ENCODE measurements at places on chromosomes 11 and 22.

DNA sequence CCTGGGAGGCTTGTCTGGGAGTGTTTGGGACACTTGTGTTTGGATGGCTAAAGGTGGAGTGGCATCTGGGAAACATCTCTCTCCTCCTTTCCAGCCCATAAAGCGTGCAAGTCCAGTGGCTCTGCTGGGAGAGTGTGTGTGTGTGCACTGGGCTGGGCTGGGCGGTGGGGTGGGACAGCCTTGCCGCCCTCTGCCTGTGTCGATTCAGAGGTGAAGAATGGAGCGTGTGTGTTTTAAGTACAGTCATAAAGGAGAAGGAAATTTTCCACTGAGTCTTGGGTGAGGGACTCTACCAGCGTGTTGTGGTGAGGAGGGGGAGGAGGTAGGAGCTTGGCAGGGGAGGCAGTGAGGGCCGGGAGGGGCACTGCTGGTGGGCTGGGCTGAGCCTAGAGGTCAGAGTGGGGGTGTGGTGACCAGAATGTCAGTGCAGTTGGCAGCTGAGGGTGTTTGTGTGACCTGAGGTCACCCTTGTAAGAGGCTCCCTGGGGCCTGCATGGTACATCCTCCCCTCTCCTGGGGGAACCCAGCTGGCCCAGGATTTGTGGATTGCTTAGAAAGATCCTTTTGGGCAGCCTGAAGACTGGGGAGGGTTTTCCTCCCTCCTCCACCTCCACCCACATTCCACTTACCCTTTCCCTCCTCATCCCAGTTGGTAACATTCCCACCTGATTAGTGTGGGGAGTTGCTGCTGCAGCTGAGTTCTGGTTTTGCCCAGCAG, 1.7 kb downstream of the TIMP3 start:
- DNase-seq = peak; percentile 24

GRCh38 chr11:130403967-130404366, 24.4 kb downstream of the ADAMTS8 start:
- no peak for DNase-seq

GRCh38 chr11:11390068-11390771, 37.2 kb upstream of the CSNK2A3 start:
- DNase-seq = no peak

DNA sequence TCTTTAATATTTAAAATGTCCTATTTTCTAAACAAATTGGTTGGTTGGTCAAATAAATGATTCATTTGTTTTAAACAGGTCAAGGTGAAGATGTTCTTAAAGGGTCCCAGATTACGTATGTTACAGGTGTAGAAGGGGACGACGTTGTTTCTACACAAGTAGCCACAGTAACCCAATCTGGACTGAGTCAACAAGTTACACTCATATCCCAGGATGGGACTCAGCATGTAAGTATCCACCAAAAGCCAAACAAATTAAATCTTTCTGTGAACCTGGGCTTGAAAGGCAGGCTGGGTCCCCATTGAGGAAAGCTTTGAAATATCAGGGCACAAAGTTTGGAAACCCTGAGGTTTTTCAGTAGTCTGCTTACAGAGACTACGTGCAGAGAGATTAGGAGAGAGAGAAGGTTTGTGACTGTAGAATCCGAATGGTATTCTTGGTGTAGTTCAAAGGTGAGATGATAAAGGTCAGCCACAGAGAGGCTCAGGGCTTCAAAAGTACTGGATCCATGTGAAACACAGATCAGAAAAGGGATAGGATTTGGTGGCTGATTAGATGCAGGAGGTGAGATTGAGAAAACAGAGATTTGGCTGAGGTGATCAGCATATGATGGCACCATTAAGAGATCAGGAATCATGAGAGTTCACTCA, 51.7 kb downstream of the ZNF143 start:
- no peak for DNase-seq

DNA sequence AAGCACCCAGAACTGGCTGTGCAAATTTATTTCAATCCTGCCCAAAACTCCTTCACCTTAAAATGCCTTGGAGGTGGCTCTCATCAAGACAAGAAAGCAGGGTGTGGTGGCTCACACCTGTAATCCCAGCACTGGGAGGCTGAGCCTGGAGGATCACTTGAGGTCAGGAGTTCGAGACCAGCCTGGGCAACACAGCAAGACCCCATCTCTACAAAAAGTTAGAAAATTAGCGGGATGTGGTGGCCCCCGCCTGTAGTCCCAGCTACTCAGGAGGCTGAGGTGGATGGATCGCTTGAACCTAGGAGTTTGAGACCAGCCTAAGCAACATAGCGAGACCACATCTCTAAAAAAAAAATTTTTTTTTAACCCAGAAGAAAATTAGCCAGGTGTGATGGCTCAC, 689 bp upstream of the RAB39A start:
- no peak for DNase-seq

- DNase-seq = no peak
Measured at GRCh38 chr11:71213696-71214552, 38.5 kb downstream of the SHANK2 start.

DNA sequence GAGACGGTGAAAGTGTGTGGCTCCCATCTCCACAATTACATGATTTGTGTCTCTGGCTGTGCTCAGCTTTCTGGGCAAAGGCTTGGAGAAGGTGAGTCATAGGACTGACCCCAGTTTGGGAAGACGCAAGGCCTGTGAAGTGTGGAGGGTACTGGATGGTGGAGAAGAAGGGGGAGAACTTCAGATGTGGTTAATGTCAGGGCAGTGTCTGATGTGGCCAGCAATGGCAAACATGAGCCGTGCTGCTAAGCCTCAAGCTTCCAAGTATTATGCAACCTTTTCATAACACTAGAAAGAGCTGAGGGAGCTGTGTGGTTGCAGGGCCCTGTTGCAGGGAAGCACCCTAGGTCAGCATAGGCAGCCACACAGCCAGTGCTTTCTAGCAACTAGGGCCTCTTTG, 110.9 kb downstream of the NTM start:
- DNase-seq = no peak

DNA sequence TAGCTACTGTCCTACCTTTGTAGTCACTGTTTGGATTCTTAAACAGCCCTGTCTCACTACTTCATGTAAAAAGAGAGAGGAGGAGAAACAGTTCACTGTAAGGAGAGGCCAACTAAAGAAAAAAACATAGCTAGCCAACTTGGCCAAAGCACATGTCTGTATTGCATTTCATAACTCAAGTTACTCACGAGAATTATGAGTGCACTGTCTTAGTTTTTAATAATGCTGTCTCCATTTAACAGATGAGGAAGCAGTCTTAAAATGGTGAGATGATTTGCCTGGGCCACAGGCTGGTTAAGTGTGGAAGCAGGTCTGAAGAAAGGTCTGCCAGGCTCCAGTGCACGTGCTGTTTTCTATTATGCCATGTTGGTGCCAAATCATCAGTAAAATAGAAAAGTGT, 104.5 kb downstream of the UVRAG start:
- DNase-seq = peak; percentile 25

DNA sequence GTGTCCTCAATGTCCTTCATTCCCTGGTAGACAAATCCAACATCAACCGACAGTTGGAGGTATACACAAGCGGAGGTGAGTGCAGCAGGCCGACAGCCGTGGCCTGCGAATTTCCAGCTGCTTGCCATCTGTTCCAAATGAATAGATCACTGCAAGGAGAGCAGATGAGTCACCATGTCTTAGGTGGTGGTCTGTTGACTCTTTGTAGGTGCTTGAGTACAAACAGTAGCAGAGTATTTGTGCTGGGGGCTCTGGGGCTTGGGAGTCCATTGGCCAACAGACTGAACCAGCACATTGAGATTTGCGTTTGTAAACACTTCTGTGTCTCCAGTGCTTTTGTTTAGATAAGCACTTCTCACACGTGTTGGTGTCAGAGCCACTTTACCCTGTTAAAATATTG, 21.1 kb downstream of the EIF3L start:
- no peak for DNase-seq

GRCh38 chr22:47589271-47590250, 827.1 kb downstream of the TBC1D22A start:
- no peak for DNase-seq

DNA sequence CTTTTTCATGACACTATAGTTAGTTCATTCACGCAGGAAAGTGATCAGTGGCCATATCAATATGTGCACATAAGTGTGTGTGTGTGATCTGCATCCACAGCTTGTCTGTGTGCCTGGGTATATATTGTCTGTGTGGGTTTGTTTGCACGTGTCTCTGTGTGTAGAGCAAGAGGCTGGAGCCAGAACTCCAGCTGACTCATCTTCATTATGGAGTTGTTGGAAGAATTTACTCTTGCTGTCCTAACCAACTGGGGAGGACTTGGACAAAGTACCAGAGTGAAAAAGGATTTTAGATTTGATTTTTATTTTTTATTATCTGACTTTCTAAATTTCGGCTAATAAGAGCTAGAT, 63.9 kb downstream of the TP53I11 start:
- DNase-seq = peak; percentile 43

DNA sequence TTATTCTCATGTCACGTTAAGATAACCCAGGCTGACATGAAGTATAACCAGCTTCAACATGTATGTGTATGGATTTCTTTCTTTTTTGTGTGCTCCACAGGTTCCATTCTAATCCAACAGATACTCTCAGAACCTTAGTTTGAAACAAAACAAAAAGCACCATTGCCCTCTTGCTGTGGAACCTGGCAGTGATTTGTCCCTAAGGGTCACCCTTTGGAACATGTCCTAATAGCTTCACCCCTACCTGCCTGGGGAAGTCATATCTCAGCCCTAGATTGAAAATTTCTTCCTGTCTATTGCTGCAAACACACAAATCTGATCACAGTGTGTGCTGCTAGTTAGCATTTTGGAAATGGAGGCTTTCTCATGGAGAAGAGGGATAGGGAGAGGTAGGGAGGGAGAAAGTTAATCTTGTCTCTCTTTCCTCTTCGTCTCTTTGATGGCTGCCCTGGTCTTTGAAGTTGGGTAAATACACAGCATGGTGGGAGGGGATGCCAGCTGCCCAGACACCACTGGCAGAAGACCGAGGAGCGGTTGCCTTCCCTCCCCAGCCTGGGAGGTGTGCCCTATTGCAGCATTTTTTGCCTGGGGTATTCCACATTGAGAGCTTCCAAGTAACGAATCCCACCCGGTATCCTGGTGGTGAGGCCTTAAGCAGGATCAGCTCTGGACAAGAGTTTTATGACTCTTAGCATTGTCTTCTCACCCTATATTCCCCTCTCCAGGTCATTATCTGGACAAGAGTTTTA, 11.6 kb upstream of the CADM1 start:
- no peak for DNase-seq

- no peak for DNase-seq
Measured at GRCh38 chr11:2645779-2646118, 54.0 kb downstream of the KCNQ1OT1 start.

- DNase-seq = no peak
Measured at GRCh38 chr22:42336527-42337227, 66.2 kb upstream of the TCF20 start.

DNA sequence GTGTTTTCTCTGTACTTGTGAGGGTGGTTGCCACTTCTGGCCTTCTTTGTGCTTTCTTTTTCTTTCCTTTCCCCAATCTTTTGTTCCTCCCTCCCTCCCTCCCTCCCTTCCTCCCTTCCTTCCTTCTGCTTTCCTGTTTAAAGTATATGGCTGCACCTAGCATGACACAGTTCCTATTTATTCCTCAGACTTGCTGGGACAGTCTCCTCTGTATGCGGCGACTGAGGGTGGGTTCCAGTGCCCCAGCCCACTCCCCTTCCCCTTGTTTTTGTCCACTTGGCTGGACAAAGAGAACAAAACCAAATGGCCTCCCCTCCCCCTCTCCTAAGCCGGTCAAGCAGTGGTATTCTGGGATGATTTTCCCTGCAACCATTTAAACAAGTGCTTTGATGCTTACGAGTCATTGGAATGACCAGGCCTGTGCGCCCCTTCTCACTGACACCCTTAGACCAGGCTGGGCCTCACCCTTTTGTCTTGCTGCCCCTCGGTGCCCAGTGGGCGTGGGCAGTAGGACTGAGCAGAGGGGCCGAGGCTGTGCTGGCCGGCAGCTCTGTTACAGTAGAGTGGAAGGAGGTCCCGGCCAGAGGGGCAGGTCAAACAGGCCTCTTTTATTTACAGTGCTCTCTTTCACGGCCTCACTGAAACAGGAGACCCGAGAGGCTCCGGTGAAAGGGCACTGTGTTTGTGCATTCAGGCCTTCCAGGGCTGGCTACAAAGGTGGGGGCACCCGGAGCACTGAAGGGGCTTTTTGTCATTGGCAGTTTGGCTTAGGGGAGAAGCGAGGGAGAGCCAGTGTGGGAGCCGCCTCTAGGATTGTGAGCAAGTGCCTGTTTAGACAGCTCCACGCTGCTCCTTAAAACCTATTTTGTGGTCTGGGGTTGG, 32.2 kb downstream of the ZBTB16 start:
- DNase-seq = no peak

GRCh38 chr11:2887515-2888195, 2.1 kb upstream of the CDKN1C start:
- DNase-seq = no peak

- DNase-seq = no peak
Measured at GRCh38 chr11:71933141-71933933, 4.5 kb downstream of the RNF121 start.

DNA sequence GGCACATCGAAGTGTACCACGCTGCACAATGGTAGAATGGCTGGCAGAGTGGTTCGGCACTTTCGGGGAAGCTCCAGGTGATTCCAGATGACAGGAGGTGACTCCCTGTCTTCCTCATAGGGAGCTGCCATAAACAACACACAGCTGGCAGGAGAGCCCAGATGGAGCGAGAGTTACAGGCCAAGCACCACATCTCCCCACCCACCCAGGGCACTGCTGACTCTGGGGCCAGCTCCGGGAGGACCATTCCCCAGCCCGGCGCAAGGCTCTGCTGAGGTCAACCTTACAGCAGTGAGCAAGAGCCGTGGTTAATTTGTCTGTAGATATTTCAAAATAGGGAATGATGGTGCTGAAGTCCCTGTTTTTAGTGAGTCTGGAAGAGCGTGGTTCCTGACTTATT, 78.8 kb upstream of the HMGXB4 start:
- no peak for DNase-seq
